ENCODE measurements at places on chromosomes 3 and 15.

DNA sequence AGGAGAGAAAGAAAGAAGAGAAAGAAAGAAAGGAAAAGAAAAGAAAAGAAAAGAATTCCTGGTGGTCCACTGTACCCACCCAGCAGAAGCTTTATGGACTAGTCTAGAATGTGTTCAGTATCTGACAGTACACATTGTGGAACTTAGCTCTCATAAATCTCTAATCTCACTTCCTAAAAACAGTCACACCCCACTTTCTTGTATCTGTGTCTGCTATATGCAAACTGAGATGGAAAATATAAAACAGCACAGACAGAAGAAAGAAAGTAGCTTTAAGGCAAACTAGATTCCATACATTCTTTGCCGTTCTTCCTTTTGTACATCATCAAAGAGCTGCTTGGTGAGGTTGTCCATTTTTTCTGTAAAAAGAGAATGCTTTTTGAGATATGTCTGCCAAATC lies 41.1 kb upstream of the GNB5 start:
- DNase-seq, result no peak

DNA sequence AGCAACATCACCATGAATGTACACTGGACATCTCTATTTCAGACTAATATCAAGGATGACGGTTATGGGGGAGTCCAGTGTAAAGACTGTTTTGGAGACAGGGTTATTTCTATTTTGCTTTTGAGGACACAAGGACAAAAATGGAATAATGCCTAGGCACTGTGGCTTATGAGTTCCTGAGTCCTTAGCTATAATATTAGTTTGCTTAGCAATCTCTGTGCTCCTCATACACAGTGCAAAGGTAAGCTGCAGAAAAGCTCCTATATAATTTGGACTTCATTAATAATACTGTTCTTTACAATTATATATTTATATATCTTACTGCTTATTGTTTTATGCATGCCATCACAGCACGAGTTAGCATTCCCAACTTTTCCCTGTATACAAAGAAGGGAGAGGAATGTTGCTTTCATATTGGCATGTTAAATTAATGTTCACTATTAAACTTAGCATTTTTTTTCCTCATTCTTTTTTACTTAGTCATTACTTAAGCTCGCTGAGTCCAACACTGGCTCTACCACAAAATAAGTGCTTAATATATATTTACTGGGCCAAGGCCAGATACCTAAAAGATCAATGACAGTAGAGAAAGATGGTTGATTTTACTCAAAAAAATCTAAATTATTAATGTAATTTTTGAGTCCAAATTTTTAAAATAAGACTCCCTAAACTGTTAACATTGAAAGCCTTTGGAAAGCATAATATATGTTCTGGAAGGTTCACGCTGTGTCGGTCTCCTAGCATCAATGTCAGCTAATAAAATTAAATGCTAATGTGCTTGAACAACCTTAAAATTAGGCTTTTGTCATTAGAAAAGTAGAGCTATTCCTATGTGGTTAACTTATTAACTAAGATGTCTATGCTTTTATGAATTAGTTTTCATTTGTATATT lies 13.8 kb downstream of the THBS1 start:
- DNase-seq, result no peak

GRCh38 chr15:32919749-32920414 lies 202.1 kb downstream of the GREM1 start:
- DNase-seq, result no peak

DNA sequence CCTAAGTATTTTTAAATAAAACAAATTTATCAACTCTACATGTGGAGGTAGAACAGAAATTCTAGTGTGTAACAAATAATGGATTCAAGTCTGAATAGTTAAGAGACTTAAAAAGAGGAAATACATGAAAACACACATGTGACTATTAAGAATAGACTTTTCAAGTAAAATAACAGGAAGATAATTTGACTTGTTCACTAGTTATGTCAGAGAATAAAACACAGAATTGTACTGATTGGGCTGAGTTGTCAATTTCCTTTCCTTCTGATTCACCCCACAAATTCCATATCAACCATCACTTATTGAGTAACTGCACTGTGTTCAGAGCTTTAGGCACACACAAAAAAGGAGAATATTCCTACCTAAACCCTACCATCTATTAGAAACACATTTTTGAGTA lies 557.2 kb downstream of the TUSC7 start:
- no peak for DNase-seq

GRCh38 chr15:78225783-78226541 lies 8.4 kb downstream of the ACSBG1 start:
- DNase-seq, result no peak

GRCh38 chr15:83694536-83694935 lies 40.6 kb downstream of the ADAMTSL3 start:
- no peak for DNase-seq

- no peak for DNase-seq
Measured at GRCh38 chr3:39972508-39972907, 163.1 kb downstream of the MYRIP start.

GRCh38 chr3:185056908-185057307 lies 96.0 kb downstream of the C3orf70 start:
- DNase-seq, result no peak

- DNase-seq, result no peak
Measured at GRCh38 chr3:172319595-172319994, 128.7 kb downstream of the GHSR start.

- DNase-seq, result no peak
Measured at GRCh38 chr3:152270937-152271336, 2.2 kb downstream of the MBNL1 start.

- DNase-seq, result no peak
Measured at GRCh38 chr3:98806521-98806920, 43.4 kb downstream of the ST3GAL6 start.

DNA sequence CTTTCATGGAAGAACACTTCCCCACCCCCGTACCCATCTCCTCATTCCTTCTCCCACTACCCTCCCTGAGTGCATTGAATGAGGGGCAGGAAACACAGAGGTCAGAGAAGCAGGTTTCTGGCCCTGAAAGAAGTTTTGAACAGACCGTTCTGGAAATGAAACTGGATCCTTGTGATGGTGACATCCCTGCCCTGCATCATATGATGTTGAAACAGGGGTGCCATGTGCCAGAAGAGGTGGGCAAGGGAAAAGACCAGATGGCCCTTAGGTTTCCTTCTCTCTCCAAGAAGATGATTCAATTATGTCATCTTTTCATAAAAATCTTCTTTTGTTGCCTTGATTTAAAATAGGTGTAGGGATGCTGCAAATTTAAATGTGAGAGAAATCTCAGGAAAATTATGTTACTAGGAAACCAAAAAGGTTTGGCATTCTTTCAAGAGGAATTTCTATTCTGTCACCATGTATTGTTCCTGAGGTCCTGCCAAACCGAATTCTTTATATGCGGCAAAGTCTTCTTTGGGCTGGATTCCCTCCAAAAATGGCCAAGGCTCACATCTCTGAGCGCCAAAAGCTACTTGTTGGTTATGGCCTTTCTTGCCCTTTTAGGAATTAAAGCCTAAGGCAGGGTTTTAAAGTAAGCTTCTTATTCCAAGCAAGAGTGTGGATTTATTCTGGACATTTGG lies 19.9 kb upstream of the TNFAIP8L3 start:
- DNase-seq, result no peak

GRCh38 chr3:173750095-173750494 lies 352.6 kb downstream of the NLGN1 start:
- DNase-seq, result peak; percentile 42

GRCh38 chr3:177764377-177764912 lies 567.2 kb upstream of the TBL1XR1 start:
- no peak for DNase-seq

- DNase-seq, result no peak
Measured at GRCh38 chr15:41494190-41494921, 682 bp downstream of the ITPKA start.

GRCh38 chr3:179652447-179653095 lies at the start of gene USP13:
USP13 (plus strand) TSS chr3:179653040; CDS start chr3:179653226, 186 bp downstream.
- no peak for DNase-seq

- DNase-seq, result no peak
Measured at GRCh38 chr3:1828519-1828918, 270.1 kb upstream of the CNTN4 start.

DNA sequence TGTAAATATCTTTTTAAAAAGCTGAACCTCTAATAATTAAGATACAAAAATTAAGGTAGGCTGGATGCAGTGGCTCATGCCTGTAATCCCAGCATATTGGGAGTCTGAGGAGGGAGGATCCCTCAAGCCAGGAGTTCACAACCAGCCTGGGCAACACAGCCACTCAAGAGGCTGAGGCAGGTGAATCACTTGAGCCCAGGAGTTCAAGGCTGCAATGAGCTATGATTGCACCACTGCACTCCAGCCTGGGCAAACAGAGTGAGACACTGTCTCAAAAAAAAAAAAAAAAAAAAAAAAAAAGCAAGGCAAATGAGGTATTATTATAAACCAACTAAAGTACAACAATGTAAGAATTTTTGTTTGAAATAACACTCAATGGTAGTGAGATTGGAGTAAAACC lies 47.6 kb downstream of the EFHB start:
- DNase-seq, result no peak

- DNase-seq, result no peak
Measured at GRCh38 chr3:191345334-191345733, 15.0 kb upstream of the UTS2B start.

GRCh38 chr3:32455609-32456428 lies 46.8 kb downstream of the CMTM6 start:
- DNase-seq, result no peak

DNA sequence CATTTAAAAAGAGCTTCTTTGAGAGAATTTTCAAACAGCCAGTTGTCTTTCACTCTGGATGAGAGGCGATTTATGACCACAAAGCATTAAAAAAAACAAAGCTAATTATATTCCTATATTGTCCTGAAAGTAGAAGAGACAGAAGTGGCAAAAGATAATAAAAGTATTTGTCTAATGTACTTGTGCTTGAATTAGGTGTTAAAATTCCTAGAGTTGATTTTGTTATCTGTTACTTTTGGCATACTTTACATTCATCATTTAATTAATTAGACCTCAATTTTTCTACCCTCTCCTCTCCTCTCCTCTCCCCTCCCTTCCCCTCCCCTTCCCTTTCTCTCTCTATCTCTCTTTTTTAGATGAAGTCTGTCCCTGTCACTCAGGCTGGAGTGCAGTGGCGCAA lies 635.1 kb upstream of the ZNF385D start:
- DNase-seq, result no peak

- no peak for DNase-seq
Measured at GRCh38 chr15:31574766-31575165, 248.1 kb downstream of the KLF13 start.

DNA sequence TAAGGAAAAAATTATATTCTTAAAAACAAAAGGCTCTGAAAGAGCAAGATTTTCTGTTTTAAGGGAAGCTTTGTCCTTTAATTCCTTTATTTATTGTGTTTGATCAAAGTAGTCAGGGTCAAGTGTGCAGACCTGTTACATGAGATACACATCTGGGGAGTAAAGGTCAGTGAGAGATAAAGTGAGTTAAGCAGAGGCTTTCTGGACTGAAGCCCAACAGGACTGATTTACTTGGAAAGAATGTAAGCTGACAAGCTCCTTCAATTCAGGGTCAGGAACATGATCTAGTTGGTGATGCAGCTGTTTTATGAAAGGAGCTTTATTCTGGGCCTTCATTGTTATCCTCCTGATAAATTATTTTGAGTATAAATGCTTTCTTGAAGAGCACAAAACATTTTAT lies 20.7 kb upstream of the OTOL1 start:
- DNase-seq, result no peak

DNA sequence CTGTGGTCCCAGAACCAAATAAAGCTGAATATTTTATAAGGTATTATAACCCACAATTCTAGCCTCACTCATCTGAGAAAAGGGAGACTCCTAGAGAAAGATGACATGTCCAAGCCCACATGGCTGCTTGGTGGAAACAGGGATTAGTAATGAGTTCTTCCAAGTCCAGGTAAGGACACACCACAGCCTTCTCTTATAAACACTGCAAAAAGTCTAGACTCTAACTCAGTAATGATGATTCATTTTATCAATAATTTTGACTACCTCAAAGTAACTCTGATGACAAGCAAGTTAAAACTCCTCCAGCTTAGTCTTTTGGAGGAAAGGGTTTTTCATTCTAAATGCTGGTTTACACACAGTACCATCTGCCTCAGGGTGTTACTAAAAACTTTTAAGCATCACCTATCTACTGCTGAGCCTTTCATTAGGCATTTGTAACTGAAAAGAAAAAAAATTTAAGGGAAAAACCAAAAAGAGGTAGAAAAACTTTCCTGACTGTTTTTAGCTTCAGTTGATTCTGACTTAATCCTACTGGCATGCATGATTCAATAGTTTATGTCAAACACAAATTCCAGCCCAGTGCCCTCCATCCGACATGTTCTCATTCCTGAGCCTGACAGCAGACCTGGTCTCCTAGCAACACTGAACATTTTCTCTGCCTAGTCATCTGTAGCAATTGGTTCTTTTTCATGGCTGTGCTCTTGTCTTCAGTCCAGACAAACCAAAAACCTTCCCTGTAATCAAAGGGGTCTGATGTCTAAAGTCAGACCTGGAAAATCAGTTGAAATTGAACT lies 43.9 kb downstream of the P3H2 start:
- no peak for DNase-seq

- no peak for DNase-seq
Measured at GRCh38 chr3:146382386-146382785, 87.0 kb downstream of the PLSCR2 start.

DNA sequence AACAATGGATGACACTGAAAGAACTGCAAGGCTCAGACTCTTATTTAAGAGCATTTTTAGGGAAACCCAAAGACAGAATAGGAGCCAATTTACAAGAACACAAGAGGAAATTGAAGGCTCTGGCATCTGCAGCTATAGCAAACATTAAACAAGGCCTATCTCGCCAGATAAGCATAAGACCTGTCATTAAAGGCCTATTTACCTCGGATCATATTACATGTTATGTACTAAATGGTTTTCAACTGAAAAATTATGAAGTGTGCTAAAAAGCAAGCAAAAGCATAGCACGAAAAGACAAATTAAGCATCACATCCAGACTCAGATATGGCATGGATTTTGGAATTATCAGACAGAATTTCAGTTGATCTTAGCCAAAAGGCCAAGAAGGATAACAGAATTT lies 617.1 kb downstream of the SQOR start:
- DNase-seq, result peak; percentile 96

DNA sequence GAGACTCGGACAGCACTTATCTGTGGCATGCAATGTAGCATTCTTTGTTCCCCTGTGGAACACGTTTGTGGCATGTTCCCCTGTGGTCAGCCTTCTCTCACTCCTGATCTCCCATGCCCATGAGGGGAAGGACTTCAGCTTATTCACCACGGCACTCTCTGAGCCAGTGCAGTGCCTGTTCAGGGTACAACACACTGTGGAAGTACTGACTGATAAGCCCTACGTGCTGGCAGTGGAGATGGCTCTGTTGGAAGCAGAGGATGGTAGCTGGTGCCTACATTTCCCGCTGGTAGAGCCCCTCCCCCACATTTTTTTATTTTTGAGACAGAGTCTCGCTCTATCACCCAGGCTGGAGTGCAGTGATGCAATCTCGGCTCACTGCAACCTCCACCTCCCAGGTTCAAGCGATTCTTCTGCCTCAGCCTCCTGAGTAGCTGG lies 43.5 kb upstream of the ETV5 start:
- DNase-seq, result no peak

- DNase-seq, result no peak
Measured at GRCh38 chr3:46124216-46125177, 83.6 kb downstream of the CCR1 start.

- no peak for DNase-seq
Measured at GRCh38 chr3:107366766-107367165, 10.5 kb upstream of the CCDC54 start.
